ENCODE measurements at places on chromosomes 3 and 15.

DNA sequence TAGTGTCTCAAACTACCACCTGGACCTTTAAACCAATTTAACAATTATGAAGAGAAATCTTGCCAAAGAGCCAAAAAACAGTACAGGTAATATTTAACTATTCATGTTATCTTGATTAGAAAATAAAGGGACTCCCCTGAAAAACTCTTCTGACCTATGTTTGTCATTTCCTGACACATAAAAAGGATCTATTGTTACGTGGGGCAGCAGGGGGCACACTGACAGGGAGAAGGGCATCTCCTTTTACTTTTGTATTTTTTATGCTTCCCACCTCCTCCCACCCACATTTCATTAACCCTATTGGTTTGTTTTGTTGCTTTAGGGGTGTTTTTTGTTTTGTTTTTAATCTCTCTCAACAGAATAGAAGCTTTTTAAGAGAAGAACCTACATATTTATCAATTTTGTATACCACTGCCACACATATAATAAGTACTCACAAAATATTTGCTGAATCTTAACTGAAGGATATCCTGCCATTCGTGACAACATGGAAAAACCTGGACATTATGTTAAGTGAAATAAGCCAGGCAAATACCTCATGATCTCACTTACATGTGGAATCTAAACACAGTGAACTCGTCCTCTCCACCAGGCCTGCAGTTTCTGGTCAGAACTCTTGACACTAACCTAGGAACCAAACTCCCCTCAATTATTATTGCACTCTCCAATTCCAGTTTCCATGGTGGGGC, 17.7 kb downstream of the STAG1 start:
- DNase-seq, result no peak

DNA sequence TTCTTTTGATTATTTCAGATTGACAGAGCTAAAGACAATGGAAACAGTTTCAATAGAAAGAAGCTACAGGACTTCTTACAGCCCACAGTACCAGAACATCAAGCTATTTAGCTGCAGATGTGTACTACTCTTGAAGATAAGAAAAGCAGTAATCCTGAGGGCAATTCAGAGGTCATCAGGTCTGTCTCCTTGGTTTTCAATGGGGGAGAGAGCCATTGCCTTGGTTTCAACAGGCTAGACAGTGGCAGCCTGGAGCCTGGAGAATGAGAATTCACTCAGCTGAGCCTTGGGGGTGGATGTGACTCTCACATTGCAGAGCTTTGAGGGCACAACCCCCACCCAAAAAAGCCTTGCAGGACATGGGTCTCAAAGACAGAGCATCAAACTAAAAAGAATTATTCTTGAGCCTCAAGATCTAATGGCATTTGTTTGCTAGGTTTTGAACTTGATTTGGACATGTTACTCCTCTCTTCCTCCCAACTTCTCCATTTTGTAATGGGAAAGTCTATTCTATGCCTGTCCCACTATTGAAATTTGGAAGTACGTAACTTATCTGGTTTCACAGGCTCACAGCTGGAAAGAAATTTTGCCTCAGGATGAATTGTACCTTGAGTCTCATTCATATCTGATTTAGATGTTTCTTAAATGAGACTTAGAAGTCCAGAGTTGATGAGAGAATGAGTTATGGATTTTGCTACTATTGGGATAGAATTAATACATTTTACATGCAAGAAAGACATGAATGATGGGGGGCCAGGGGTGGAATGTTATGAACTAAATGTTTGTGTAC, 36.9 kb downstream of the PLSCR1 start:
- no peak for DNase-seq

GRCh38 chr3:96478496-96478895, 335.9 kb upstream of the EPHA6 start:
- DNase-seq, result no peak

- DNase-seq, result no peak
These were observed 16.9 kb downstream of the ITIH3 start for GRCh38 chr3:52811452-52812011.

GRCh38 chr15:41331833-41332193, 578 bp downstream of the OIP5 start:
- no peak for DNase-seq

GRCh38 chr3:31542246-31542645, 9.5 kb downstream of the STT3B start:
- DNase-seq, result no peak

DNA sequence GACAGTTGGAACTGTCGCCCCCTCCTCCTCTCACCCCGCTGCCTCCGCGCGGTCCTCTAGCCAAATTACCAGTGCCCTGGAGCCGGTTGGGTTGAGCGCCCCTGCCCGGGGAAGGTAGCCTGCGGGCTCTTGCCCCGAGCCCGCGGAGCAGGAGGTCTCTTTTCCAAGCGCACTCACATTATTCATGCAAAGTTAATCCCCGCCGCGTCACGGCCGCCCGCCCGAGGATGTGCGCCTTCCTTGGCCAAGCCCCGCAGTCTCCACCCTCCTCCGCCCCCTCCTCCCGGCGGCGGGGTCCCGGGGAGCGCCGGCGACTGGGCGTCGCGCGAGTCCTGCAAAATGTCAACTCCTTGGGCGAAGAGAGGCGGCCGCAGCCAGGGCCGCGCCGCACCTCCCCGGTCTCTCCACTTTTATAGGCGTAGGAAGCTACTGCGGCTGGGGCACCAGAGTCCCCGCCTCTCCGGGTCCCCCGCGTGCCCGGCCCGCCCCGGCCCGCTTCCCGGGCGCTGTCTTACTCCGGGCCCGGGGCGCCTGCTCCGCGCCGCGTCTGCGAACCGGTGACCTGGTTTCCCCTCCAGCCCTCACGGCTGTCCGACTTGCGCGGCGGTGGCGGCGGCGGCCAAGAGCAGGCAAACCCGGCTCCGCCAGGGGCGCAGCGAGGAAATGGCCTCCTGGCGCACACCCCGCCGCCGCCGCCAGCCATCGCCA, at the start of gene THRB:
TSS of gene THRB (minus strand) at position 233 of the 708 bp plus-strand sequence.
- no peak for DNase-seq

- DNase-seq, result no peak
These were observed 1.5 kb upstream of the CACNA2D3 start for GRCh38 chr3:54120657-54121413.

DNA sequence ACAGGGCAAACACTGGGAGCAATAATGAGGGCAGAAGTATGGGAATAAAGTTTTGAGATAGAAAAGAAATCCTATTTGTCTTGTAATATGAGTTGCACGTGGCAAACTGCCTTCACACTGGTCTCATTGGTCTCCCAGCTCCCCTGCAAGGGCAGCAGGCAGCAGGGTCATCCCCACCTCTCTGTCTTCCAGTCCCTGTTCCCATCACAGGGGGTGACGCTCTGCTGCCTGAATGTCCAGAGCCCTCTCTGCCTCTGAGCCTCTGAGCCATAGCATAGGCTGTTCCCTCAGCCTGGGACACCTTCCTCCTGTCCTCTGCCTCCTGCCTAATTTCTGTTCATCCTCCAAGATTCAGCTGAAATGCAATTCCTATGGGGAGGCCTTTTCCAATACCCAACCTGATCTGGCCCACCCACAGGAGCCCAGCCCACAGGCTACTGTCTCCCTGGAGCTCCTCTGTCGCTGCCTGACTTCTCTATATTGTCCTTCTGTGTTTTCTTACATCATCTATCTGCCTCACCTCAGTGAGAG, 12.1 kb upstream of the SKOR1 start:
- DNase-seq, result no peak

DNA sequence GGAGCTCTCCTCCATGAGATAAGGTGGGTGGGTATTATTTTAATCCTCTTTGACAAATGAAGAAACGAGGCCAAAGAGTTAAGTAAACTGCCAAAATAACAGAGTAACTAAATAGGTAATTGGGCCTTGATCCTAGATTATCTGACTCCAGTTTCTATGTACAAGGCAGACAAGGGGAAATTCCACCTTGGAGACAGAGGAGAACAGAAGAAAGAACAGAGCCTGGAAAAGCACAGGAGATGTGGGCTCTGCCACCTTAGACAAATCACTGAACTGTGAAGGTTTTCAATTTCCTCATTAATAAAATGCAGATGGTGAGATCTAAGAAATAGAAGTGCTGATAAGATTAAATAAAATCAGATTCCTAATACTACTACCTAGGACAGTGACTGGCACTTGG, 310.2 kb upstream of the TLE3 start:
- DNase-seq, result no peak

DNA sequence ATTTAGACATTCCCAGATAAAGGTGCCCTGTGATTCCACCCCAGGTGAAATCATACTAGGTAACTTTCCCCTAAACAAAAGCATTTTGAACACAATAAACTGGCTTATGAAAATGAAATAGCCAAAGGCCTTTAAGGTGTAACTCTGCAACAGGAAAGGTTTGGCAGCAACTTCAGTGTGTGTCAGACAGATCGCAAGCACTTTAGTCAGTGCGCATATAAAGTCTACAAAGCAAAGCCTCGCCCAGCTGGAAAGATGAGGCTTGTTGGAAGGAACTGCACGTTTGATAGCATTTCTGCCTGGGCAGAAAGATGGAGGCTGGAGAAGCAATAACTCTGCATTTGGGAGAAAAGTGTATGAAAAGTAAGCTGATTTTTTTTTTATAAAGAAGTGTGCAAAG, 57.9 kb downstream of the PRICKLE2 start:
- DNase-seq, result no peak

- no peak for DNase-seq
These were observed 18.7 kb downstream of the OCA2 start for GRCh38 chr15:28080386-28080785.

- no peak for DNase-seq
These were observed 1.2 kb downstream of the ACOX2 start for GRCh38 chr3:58535531-58536500.

- no peak for DNase-seq
These were observed 61.2 kb downstream of the LPP start for GRCh38 chr3:188215129-188215528.

- no peak for DNase-seq
These were observed 4.3 kb downstream of the HRG start for GRCh38 chr3:186670155-186670554.

GRCh38 chr3:153624310-153625030, 462.4 kb downstream of the RAP2B start:
- peak; percentile 53 for DNase-seq

DNA sequence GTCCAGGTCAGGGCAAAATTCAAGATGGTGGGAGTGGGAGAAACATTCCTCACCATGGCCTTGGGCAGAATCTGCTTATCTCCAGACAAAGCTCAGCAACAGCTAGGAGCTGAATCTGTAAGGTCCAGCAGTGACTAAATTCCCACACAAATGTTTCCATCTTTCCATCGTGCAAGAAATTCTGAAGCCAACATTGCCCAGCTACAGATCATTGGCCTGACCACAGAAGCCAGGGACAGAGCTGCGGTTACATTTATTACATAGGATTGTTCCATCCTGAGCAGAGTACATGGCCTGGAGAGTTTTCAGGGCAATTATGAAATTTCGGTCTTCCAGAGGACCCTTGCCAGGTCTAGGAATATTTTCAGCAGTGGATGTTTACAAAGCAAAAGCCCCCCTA, 100.3 kb downstream of the LIPC start:
- no peak for DNase-seq

GRCh38 chr3:115148142-115148790, 1.2 kb upstream of the ZBTB20 start:
- DNase-seq, result no peak

GRCh38 chr3:149044339-149045083, 41.8 kb downstream of the HLTF start:
- no peak for DNase-seq

DNA sequence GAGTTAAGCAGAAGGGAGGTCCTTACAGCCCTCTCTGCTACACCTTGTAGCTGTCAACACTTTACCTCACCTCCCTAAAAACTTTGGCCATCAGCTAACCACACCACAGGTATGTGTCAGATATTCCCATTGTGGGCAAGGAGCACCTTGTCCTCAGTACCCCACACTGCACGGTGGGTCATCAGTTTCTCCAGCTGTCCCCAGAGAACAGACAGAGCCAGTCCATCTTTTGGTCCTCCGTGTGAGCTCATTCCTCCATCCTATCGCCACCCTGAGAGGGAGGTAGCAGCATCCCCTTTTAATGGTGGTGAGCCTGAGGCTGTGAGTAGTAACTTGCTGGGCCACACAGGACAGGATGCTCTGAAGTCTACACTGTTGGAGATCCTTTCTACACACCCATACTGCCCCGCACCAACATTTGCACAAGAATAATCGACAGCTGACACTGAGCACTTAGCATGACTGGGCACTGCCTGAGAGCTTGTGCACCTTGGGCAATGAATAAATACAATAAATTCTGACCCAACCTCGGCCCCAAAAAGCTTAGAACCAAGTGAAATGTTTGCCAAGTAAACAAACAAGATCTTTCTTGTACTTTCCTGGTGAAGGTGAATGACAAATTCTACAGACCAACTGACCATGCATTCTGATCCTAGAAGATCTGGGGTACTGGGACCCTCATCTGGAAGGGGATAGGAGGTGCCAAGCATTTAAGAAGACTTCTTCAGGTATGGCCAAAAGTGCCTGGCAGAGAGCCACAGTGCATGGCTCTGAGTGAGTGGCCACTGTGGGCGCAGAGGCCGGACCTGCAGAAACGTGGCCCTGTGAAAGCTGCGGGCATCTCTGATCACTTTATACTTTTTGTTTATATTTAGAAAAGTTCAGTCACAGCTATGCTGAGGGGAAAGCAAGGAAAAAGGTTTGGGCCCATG, 6.9 kb downstream of the CHCHD4 start:
- no peak for DNase-seq

- no peak for DNase-seq
These were observed 61.7 kb downstream of the TFDP2 start for GRCh38 chr3:142087676-142088075.

- no peak for DNase-seq
These were observed 9.9 kb downstream of the CCR5 start for GRCh38 chr3:46380471-46381221.

DNA sequence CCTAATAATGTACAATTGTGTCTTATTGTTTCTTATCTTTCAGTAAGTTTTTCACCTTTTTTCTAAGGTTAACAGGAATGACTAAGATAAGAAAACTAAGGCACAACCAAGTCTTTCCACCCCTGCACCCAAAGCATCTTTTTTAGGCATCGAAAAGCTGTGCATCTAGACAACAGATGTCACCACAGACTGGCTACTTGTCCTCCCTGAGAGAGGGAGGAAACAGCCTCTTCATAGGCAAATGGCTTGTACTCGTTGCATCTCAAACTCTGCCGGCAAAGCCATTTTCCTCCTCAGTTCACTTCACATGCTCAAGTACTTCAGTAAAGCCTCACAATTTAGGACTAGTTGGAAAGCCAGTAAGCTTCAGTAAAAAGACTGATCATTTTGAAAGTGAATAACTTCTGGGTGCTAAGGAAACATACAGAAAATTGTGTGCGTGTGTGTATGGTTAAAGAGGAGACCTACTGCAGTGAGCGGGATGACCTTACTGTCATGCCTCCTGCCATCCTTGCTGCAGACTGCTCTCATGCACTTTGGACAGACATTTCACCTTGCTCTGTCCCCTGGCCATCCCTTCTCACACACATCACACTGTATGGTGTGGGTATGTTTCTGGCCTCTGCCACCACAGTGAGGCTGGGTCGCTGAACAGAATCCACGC, 36.5 kb upstream of the HACD2 start:
- no peak for DNase-seq

GRCh38 chr15:72365844-72366243, 10.0 kb downstream of the HEXA start:
- DNase-seq, result no peak

GRCh38 chr15:90419738-90420406, 31.8 kb downstream of the IQGAP1 start:
- DNase-seq, result no peak

- no peak for DNase-seq
These were observed 101.6 kb downstream of the ZPLD1 start for GRCh38 chr3:102536456-102536855.

GRCh38 chr3:189361103-189361835, 189.5 kb downstream of the TPRG1 start:
- no peak for DNase-seq
